Ureter (tissue), 1 donor: ENCODE measurements at places on chromosomes 11 and 22. TPM values are rescaled to one million over a fixed set of nuclear protein-coding genes. Genes with fewer than 3 reads are reported as not detected.

- DNase-seq: peak; percentile 43
These were observed 20.0 kb upstream of the TALDO1 start for GRCh38 chr11:727281-727701.

DNA sequence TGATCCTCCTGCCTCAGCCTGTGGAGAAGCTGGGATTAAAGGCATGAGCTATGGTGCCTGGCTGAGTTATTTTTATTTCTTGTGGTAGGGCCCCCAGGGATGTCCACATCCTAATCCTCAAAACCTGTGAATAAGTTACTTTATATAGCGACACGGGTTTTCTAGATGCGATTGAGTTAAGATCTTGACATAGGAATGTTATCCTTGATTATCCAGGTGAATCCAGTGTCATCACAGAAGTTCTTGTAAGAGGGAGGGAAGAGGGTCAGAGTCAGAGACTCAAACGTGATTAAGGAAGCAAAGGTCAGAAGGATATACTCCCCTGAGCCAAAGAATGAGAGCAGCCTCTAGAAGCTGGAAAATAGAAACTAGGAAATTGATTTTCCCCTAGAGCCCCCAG is 117.8 kb downstream of the INSC start:
- no peak for DNase-seq

GRCh38 chr11:110071197-110071596 is 22.0 kb upstream of the ZC3H12C start:
- DNase-seq: no peak

- no peak for DNase-seq
These were observed 19.2 kb downstream of the EIF3M start for GRCh38 chr11:32602657-32603415.

GRCh38 chr11:128882451-128882850 is 8.7 kb upstream of the KCNJ5 start:
- DNase-seq: no peak

DNA sequence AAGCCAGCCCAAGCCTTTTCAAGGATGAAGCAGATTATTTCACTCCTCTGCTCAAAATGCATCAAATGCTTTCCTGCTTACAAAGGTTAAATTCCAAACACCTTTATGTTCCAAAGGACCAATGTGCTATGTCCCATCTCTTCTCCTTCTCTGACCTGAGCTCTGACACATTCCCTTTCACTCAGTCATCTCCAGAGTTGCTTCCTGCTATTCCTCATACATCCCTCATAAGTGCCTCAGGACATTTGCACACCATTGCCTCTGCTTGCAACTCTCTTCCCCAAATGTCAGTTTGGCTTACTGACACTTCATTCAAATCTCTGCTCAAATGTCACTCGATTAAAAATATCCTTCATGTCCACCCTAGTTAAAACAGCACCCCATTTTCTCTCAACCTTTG is 53.3 kb upstream of the BMAL1 start:
- no peak for DNase-seq

- no peak for DNase-seq
These were observed 82.6 kb downstream of the TENM4 start for GRCh38 chr11:79358258-79358657.

DNA sequence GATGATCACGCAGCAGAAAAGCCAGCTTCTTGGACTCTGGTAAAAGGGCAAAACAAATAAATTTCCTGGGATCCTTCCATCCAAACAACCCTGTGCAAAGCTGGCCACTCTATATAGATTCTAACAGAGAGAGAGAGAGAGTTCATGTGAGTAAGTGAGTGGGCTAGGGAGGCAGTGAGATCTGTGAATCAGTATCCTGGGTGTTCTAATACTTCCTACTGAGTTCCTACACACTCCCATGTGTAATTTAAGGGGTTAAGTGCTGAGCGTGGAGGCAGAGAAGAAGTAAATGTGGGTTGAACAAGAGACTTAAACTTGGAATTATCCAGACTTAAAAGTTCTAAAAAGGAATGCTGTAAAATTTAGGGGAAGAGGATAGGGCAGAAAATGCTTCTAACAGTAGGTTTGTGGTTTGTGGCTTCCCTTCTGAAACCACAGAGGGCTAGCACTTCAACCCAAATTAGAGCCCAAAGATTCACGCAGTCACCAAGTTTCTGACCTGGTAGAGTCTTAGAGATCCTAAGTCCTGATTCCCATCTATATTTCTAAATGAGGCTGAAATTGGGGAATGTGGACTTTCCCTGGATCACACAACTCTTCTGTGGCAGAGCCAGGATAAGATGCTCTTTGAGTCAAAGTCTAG is 413.9 kb downstream of the TENM4 start:
- no peak for DNase-seq

DNA sequence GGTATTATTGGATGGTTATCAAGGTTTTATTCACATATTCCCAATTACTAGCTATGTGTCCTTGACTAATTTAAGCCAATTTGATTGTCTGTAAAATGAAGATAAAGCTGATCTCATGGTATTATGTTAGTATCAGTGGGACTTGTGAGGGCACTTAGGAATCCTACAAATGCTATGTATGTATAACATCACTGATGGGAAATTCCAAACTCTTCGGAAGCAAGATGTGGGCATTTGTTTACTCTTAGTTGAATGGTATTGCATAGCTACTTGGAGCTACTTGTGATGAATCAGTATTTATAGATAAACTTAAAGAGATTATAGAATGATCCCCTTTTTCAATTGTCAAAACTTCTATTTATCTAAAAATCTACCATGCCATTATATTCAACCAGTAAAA is 239.9 kb downstream of the CNTN5 start:
- no peak for DNase-seq

DNA sequence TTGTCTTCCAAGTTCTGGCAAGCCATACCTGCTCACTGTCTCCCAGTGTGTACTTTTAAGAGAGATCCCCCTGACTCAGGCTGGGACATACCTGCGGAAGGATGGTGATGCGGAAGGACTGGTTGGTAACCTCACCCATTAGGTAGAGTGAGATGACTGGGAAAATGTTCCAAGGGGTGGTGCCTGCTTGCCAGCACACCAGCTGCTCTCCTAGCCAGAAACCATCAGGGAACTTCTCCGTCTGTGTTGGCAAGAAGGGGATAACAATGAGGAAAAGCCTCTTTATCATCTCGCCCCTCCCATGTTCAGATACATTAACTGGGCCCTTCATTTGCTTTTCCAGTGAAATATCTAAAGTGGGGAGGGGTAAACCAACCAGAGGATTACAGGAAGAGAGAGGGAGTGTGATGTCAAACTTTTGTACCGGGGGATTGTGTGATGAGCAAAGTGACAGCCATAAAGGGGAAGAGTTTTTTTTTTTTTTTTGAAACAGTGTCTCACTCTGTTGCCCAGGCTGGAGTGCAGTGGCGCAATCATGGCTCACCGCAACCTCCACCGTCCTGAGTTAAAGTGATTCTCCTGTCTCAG is at the start of gene BACE1-AS:
TSS of gene BACE1-AS (plus strand) at position 538 of the 588 bp plus-strand sequence.
- no peak for DNase-seq

DNA sequence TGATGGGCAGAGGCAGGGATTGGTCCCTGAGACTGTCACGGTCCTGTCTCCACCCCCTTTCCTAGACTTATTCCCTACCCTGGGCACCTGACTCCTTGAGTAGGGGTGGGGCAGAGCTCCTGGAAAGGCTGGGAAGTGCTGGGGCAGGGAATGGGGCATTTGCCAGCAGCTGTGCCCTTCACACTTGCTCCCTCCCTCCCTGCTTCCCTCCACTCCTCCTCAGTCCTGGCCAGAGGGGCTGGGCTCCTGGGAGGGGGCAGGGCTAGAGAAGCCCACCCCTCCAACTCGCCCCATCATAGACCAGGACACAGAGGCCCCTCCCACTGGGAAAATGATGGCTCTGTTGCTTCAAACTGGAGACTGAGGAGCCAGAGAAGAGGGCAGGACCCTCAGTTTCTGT is 11.6 kb downstream of the SCN2B start:
- DNase-seq: no peak

DNA sequence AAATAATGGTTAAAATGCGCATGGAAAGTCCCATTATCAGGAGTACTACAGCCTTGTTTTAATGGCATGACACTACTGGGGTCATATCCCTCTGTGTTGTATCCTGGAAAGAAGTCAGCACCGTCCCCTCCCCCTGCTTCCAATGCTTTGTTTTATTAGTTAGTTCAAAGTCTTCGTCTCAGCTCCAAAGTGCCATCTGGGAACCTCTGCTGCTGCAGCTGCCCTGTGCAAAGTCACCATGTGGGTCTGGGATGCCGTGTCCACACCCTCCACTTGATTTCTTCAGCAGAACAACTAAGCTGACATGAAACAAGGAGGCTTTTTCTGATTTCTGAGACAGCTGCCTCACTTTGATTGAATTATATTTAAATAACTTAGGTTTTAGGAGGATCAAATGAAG is 29.5 kb upstream of the NCAM1 start:
- no peak for DNase-seq

DNA sequence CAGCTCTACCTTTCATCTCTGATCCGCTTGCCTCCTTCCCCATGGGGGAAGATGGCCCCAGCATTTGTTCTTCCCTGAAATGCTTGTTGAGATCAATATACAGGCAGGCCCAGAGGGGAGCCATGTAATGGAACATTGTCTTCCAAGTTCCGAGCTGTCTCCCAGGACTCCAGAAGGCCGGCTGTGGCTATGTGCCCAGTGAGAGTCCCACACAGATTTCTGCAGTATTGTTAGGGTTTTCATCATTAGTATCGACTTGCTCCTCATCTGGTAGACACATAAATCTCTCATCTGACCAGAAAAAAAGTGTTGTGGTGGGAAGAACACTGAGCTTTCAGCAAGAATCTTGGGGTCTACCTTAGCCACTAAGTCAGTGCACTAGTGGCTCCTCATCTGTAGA is 163.4 kb downstream of the TRIM29 start:
- no peak for DNase-seq

GRCh38 chr22:20218987-20219386 is 49.1 kb downstream of the RTN4R start:
- no peak for DNase-seq

GRCh38 chr11:873706-874105 is 31.1 kb downstream of the TSPAN4 start:
- DNase-seq: no peak

Gene DDIAS
- total RNA-seq: 2.6 TPM

Gene PARVG
- total RNA-seq: 13.5 TPM

Gene TEX54
- total RNA-seq: not detected

Gene OPCML
- 0.10 TPM for total RNA-seq

Gene OR8K5
- not detected for total RNA-seq

Gene ANO5
- total RNA-seq: 5.2 TPM

Gene DCHS1
- total RNA-seq: 26.0 TPM

Gene SLC22A6
- total RNA-seq: not detected

Gene PRODH
- total RNA-seq: 12.4 TPM

Gene NXPE2
- total RNA-seq: 0.21 TPM
